Motor neuron (in vitro differentiated cells): ENCODE measurements at places on chromosomes 4 and X. TPM values are rescaled to one million over a fixed set of nuclear protein-coding genes. Genes with fewer than 3 reads are reported as not detected.

- no peak for ATAC-seq
Measured at GRCh38 chr4:87427518-87427868, 5.1 kb downstream of the NUDT9 start.

GRCh38 chr4:101651778-101652177 is 138.8 kb upstream of the BANK1 start:
- no peak for ATAC-seq

The CD38 gene
- total RNA-seq: 0.10 and 0.14 TPM in 2 replicates

DNA sequence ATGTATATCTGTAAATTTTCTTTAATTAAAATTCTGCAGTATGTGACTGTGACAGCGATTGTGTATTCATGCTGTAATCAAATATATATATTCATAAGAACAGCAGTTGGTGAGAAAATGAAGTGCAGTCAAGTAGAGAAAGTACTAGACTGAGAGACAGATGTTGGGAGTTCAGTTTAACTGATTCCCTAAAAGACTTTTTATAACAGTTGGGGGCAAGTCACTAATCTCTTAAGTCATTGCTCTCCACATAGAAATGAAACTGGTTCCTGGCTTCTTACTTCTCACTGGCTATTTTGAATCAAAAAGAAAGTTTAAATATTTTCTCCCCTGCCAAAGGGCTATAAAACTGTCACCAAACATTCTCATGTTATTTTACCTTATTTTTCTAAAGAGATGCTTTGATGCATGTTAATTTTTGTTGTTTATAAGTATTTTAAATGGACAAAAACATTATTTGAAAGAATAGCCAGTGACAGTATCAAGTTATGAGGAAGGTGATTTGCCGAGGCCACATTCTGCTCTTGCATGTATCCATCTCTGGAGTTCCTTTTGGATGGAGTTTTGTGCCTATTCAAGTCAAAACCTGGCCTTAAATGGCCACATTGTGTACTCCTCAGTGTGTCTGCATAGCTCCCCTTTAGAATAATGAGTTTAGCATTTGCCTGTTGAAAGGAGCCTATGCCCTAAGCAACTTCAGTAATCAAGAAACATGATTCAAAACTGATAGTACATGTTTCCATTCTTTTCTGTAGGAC is 30.8 kb downstream of the EXOC1 start:
- ATAC-seq: no peak

The MAGEA10 gene
- total RNA-seq: 0.42 TPM in 1 of 2 replicates, not detected in the other

GRCh38 chrX:77622672-77623071 is 163.3 kb downstream of the ATRX start:
- ATAC-seq: no peak

The FAT4 gene
- 17.3 and 19.1 TPM in 2 replicates for total RNA-seq

The UGT2A3 gene
- total RNA-seq: not detected in 2 replicates

The CRLF2 gene
- total RNA-seq: 0.13 TPM in 1 of 2 replicates, not detected in the other

DNA sequence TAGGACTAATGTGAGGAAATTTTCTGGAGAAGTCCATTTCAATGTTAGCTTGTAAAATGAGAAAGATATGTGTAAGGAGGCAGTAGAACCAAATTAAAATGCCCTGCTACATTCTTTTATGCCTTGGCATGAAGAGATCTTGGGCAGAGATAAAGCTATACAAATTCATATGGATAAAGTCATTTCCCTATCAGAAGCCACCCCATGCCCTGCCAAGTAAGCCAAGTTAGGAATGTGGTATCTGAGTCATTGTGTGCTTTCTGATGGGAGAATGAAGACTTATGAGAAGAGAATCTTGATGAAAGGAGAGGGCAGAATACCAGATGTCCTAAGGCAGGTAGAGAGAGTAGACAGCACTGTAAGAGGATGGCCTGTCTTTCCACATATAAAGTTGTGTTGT is 83.7 kb downstream of the TEX13A start:
- ATAC-seq: no peak

GRCh38 chrX:13570261-13570605 is 832 bp downstream of the EGFL6 start:
- no peak for ATAC-seq

DNA sequence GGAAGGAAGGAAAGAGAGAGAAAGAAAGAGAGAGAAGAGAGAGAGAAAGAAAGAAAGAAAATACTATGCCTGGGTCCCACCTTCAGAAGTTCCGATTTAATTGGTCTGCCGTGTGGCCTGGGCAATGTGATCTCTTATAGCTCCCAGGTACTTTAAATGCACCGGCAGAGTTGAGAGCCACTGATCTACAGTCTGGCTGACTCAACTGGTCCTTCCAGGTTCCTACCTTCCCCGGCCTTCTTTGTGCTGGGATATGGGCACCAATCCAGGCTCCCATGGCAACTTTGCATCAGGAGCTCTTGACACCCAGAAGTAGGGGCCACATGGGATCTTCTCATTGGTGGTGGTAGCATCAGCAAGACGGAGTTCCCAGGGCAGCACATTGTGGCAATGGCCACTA is 186.5 kb upstream of the ATP6AP2 start:
- no peak for ATAC-seq

GRCh38 chr4:189147005-189147929 is 793.4 kb upstream of the FRG1 start:
- no peak for ATAC-seq

DNA sequence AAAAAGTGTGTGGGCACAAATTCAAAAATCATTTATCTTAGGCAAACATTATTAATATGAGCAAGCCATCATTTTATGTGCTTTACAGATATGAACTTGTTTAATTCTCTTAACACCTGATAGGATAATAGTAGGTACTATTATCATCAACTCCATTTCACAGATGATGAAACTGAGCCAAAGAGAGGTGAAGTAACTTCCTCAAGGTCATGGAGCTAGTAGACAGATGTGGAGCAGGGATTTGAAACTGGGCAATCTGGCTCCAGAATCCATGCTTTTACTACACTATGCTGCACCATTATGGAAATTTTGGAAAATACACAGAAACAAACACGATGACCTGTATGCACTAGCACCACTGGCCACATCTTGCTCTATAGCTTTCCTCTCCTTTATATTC is 1.0 kb upstream of the PIN4 start:
- ATAC-seq: no peak

The TMEM47 gene
- 0.63 and 0.81 TPM in 2 replicates for total RNA-seq
